ENCODE measurements at places on chromosomes 1 and 21.

DNA sequence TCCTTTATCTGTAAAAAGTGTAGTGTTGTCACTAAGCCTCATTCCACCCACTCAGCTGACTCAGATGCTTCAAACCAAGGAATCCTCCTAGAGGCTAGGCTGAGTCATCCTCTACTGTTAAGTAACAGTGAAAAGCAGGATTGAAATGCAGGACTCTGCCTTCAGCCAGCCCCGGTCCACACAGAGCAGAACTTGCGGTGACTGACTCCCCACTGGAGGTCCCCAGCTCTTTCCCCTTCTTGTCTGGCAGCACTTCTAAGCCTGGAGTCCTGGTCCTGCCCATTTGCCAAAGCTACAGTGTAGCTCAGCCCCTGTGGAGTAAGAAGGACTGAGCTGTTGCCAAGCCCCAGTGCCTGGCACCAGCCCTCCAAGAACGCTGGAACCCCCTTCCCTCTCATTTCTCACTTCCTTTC is 1.7 kb downstream of the RAB7B start:
- peak; percentile 20 for DNase-seq

DNA sequence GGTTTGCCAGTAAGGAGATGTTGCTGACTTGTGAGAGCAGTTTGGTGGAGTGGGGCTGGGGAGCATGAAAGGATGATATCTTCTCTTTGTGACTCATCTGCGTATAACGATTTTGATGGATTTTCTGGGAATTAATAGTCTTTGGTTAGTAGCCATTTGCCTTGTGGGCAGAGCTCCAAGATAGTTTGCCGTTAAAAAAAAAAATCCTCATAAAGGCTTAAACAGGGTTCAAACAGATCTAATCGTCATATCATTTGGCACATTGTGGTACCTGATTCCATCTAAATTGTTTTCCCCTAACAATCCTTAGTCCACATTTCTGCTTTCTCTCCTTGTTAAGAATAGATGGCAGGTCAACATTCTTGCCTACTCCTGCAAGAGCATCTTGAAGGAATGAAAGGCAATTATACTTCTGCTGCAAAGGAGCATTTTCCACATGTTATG is 168.0 kb downstream of the PPP1R12B start:
- DNase-seq = no peak

- DNase-seq = no peak
Measured at GRCh38 chr1:34757386-34757785, 2.2 kb upstream of the GJB4 start.

DNA sequence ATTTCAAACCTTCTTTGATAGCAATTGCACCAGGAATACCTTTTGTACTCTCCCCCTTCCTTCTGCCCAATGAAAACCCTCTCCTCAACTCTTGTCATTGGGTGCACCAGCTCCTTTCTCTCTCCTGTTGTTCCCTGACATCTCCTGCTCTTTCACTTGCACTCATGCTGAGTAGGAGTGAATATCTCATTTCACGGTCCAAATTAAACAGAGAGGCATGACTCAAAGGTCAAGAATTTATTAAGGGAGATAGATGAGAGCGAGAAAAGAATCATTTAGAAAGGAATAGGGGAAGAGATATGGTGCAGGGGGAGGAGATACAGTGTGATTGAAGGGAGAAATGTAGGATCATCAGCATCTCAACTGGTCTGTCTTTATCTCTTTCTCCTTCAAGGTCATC is 22.1 kb downstream of the AIM2 start:
- no peak for DNase-seq

- DNase-seq = no peak
Measured at GRCh38 chr1:241808265-241808664, 39.7 kb upstream of the EXO1 start.

GRCh38 chr1:210124736-210125135 is 107.9 kb upstream of the SERTAD4 start:
- DNase-seq = no peak

- DNase-seq = no peak
Measured at GRCh38 chr1:1292442-1292779, 12.2 kb downstream of the SCNN1D start.

DNA sequence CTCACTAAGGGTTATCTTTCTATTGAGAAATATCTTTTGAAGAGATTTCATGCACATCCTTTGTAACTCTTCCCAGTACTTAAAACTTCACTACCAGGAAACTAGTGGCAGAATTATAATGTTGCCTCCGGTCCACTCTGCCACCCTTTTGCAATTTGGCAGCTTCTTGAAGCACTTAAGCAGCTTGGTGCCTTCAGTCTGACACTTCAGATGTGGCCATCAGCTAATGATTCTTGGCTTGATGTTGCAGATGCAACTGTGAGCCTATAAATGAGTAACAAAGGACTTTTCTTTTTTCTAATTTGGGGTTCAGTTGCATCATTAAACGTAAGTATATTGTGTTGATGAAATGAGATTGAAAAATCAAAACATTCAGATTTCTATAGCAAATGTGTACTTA is 187.5 kb upstream of the C21orf91 start:
- DNase-seq = no peak

DNA sequence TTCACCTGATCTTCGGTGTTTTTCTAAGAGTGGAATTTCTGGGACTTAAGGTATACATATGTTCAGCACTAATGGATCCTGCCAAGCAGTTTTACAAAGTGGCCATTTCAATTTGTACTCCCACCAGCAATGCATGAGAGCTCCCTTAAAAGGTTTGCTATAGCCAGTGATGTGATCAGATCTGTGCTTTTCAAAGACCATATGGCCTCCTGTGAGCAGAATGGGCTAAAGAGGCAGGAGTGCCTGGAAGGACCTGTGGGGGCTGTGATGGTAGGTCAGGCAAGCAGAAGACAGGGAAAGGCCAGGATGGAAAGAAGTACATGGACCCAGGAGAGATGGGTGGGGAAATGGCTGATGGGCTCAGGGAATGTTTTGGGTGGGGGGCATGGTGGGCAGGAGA is 252.7 kb downstream of the DISC1 start:
- no peak for DNase-seq

DNA sequence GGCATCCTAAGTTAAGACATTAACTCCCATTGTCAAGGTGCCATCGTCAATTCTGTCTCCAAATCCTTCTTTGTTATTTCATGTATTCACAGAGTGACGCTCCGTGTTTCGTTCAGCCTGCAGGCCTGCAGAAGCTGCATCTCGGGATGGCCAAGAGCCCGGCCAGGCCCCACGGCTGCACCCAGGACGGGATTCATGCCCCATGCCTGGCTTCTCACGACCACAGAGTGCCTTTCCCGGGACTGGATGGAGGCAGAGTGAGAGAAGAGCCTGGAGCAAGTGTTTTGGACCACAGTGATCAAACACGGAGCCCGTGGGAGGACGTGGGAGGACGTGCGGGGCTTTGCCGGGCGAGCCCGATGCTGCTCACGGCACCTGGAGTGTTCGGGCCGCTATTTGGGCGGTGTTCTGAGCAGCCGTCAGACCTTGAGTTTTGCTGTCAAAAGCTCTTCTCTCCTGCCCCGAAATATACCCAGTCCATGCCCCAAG is 56.8 kb downstream of the COL6A1 start:
- DNase-seq = no peak

DNA sequence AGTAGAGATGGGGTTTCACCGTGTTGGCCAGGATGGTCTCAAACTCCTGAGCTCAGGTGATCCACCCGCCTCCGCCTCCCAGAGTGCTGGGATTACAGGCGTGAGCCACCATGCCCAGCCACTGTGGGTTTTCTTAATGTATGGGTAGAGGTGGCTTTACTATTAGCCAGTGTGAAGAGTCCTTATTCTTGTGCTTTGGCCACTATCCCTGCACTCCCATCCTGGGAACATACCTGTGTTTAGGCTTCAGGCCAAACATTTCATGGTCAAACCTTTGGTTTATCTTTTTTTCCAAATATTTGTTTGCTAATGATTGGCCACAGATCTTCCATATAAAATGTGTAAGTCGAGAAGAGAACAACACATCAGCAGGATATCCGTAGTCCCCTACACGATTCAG is 16.5 kb downstream of the FMO5 start:
- DNase-seq = no peak

- DNase-seq = no peak
Measured at GRCh38 chr1:41322835-41323234, 38.4 kb upstream of the FOXO6 start.

DNA sequence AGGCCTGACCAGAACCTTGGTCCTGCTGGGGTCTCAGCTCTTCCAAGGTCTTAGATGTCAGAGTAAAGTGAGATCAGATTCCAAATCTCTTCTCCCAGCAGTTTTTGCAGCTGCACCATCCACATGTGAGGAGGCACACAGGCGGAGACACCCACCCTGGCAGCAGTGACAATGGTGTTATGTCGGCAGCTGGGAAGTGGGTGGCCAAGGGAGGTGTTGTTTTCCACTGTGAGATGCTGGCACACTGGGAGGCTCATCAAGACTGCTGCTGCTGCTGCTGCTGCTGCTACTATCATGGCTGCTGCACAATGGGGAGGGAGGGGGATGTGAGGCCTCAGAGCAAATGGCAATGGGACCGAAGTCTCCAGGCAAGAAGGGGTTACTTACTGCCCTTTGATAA is 23.6 kb downstream of the CAMK2N1 start:
- DNase-seq = no peak

DNA sequence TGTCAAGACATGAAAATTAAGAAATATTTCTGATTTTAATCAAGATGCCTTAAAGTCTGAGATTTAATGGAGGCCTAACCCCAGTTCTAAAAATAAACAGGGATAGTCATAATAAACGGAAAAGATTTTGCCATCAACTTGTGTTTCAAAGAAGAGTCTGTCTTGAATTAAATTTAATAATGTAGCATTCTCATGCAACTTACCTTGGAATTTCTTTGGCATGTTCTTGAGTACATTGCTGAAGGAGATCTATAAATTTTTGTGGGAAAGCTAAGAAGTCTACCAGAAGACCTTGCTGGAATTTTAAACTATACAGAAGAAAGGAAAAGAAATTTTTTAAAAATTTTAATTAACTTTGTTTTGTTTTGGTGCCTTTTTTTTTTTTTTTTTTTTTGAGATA is 10.6 kb downstream of the SASS6 start:
- no peak for DNase-seq

DNA sequence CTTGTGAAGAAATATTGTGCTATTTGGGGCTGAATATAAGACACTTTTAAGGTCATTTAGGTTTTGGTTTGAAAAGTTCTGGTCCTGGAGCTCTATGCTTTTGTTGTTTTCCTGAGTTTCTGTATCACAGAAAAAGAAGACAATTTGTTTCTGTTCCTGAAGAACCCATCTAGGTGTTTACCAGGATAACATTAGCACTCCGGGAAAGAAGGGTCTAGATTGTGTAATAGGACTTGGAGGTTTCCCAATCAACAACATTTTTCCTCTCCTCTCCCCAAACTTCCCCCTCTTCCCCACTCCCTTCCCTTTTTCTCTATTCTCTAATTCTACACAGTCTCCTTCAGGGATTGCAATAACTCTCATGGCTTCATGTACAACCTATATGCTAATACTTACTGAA is 78.7 kb downstream of the PTPRC start:
- no peak for DNase-seq

DNA sequence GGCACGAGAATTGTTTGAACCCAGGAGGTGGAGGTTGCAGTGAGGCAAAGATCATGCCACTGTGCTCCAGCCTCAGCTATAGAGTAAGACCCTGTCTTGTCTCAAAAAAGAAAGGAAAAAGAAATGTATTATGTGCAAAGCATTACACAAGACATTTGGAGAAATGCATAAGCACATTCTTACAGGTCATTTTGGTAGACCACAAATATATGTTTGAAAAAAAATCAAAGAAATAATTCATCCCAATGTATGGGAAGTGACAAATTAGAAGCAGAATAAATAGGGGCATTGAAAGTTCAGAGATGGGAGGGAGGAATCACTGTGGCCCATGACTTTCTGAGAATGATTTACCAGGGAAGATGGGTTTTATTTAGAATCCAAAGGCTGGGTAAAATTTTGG is 283.5 kb upstream of the ADAMTS5 start:
- DNase-seq = no peak

DNA sequence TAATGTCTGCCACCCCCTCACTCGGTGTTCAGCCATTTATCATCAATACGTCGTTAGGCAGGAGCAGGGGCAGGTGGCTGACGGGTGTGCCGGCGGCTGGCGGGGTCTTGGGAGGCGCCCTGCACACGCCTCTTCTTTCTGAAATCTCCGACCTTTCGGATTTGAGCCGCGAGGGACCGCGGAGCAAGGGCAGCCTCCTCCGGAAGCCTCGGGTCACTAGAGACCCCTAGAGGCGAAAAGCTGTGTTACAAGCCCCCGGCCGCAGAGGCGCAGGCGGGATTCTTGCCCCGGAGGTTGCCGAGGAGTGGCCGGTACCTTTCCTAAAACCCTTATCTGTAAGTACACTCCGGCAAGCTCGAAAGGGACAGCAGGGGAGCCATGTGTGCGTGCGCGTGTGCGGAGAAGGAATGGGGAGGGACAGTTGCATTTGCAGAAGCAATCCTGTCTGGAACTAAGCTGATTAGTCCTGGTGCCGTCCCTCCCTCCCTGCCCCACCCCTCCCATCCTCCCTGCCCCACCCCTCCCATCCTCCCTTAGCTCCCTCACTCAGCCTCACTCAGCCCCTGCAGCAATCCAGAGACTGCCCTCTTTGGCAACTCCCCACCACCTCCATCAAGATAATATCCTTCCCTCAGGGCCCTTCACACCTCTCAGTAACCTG is 11.0 kb downstream of the BRINP2 start:
- no peak for DNase-seq

GRCh38 chr1:218030846-218031245 is 254.2 kb upstream of the RRP15 start:
- no peak for DNase-seq

- DNase-seq = no peak
Measured at GRCh38 chr1:31120783-31121180, 55.3 kb upstream of the PUM1 start.

GRCh38 chr21:45596704-45597318 is 46.7 kb upstream of the PCBP3 start:
- DNase-seq = peak; percentile 78

GRCh38 chr1:226711976-226712741 is 26.9 kb downstream of the ITPKB start:
- DNase-seq = no peak

DNA sequence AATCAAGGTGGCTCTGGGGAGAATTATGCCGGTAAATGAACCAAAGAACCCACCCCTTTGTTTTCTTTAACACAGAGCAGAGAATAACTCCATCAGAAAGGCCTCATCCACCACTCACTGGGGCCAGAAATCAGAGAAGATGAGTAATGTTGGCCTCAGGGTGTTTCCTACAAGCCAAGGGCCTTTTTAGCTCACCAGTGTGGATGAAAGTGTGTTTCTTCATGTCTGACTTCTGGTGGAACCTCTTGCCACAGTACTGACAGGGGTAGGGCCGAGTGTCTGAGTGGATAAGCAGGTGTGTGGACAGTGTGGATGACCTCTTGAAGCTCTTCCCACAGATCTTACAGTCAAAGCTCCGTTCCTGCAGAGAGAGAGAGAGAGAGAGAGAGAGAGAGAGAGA is 8.3 kb downstream of the GFI1 start:
- no peak for DNase-seq

GRCh38 chr1:86530211-86530845 is 16.6 kb upstream of the CLCA4 start:
- no peak for DNase-seq

- DNase-seq = no peak
Measured at GRCh38 chr1:45008516-45008915, 2.6 kb downstream of the HECTD3 start.

All from stimulated activated CD4-positive, alpha-beta T cell treated with anti-CD3 and anti-CD28 coated beads, Interleukin-4, amount 100 ng/mL, for 4 hours (primary cell).